ENCODE measurements at places on chromosomes 6 and 20. TPM values are rescaled to one million over a fixed set of nuclear protein-coding genes. Genes with fewer than 3 reads are reported as not detected.
A peak's percentile ranks its signal among the peaks of the same experiment; 100 is the strongest.

DNA sequence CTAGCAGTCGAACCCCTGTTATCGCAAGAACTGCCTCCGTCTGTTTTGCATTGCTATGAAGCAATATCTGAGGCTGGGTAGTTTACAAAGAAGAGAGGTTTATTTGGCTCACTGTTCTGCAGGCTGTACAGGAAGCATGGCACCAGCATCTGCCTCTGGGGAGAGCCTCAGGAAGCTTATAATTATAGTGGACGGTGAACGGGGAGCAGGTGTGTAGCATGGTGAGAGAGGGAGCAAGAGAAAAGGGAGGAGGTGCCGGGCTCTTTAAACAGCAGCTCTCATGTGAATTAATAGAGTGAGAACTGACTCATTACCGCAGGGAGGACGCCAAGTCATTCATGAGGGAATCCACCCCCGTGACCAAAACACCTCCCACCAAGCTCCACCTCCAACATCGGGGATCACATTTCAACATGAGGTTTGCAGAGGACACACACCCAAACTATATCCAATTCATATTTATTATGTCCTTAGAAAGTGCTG, 172.6 kb upstream of the KCNG1 start:
- H3K4me3 ChIP-seq: no peak overlapping the region
- H3K27ac ChIP-seq: no peak overlapping the region
- no peaks in the 10 kb centered on the region for H3K4me1 ChIP-seq
- DNase-seq: no peak
- H3K36me3 ChIP-seq: no peaks in the 10 kb centered on the region
- peaks cover 2% of the 10 kb centered on the region for H3K27me3 ChIP-seq

GRCh38 chr6:30394139-30394538, 49.2 kb downstream of the RPP21 start:
- H3K4me3 ChIP-seq: no peak overlapping the region
- no peak overlapping the region for H3K27ac ChIP-seq
- peaks cover 46% of the 10 kb centered on the region for H3K27me3 ChIP-seq
- no peaks in the 10 kb centered on the region for H3K36me3 ChIP-seq

DNA sequence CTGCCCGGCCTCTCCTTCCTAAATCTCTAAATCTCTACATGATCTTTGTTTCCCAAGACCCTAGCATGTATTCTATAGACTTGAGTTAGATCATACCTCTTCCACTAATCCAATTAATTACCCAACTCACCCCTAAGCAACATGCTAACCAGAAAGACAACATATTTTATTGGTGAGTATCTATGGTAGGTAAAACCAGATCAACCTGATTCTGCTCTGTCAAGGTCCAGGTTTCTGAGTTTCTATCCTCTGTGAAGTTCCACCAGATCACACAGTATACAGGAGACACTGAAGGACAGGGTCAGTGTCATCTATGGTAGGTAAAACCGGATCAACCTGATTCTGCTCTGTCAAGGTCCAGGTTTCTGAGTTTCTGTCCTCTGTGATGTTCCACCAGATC, 363.2 kb upstream of the MARCKS start:
- no peaks in the 10 kb centered on the region for H3K27me3 ChIP-seq
- no peaks in the 10 kb centered on the region for H3K4me1 ChIP-seq
- H3K4me3 ChIP-seq: no peak overlapping the region
- no peak overlapping the region for H3K27ac ChIP-seq
- no peak for DNase-seq
- no peaks in the 10 kb centered on the region for H3K36me3 ChIP-seq

- H3K4me1 ChIP-seq: no peaks in the 10 kb centered on the region
- no peak overlapping the region for H3K27ac ChIP-seq
- H3K4me3 ChIP-seq: no peak overlapping the region
- no peak for DNase-seq
These were observed 17.0 kb downstream of the RAB32 start for GRCh38 chr6:146560607-146561006.

- peak overlapping the region; percentile 85 for H3K4me3 ChIP-seq
- peak overlapping the region; percentile 90 for H3K27ac ChIP-seq
- peaks cover 65% of the 10 kb centered on the region for H3K4me1 ChIP-seq
- DNase-seq: no peak
- no peaks in the 10 kb centered on the region for H3K27me3 ChIP-seq
- peaks cover 38% of the 10 kb centered on the region for H3K36me3 ChIP-seq
These were observed 1.8 kb downstream of the HSD17B8 start for GRCh38 chr6:33206027-33206863.

- H3K4me3 ChIP-seq: no peak overlapping the region
- H3K36me3 ChIP-seq: peaks cover 3% of the 10 kb centered on the region
- peaks cover 26% of the 10 kb centered on the region for H3K4me1 ChIP-seq
These were observed 44.5 kb downstream of the NCOA7 start for GRCh38 chr6:125835221-125835744.

DNA sequence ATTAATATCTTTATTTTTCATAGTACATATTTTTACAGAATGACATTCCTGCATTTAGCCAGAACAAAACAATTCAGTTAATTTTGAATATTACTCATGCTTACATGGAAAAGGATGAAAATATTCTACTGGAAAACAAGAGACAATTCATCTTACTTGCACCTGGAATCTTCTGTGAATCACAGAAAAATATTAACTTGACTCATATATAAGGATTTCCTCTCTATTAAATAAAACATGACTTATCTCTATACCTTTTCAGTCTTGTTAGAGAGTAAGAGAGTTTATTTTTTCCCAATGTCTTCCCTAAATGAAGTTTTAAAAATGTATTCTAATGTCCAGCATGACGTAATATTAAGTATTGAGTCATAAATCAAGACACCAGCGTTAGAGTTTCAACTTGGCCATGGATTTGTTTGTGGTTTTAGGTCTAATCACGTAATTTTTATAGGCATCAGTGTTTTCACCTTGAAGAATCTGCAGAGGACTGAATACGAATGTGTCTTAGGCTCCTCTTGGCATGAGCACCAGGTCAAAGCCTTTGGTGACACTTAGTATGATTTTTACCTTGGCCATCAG, 445.1 kb upstream of the JAG1 start:
- no peak for DNase-seq
- no peak overlapping the region for H3K4me3 ChIP-seq
- H3K4me1 ChIP-seq: no peaks in the 10 kb centered on the region
- no peak overlapping the region for H3K27ac ChIP-seq

DNA sequence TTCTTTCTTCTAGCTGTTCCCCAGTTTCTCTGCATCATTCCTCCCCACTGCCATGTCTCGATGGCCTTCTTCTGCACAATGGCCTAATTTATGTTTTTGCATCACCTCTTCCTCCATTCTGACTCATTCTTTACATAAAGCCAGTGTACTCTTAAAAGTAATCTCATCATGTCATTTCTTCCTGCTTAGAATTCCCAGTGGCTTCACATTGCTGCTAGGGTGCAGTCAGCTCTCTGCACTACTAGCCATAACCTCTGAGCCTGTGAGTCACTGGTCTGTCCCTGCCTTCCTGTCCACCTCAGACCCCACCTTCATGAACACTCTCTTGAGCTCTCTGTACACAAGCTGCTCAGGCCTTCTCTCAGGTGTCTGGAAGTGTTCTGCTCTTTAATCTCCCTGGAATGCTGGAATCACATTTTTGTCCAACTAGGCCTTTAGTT, 24.1 kb upstream of the TRIM27 start:
- H3K27me3 ChIP-seq: no peaks in the 10 kb centered on the region
- H3K36me3 ChIP-seq: peaks cover 2% of the 10 kb centered on the region
- no peak overlapping the region for H3K4me3 ChIP-seq

DNA sequence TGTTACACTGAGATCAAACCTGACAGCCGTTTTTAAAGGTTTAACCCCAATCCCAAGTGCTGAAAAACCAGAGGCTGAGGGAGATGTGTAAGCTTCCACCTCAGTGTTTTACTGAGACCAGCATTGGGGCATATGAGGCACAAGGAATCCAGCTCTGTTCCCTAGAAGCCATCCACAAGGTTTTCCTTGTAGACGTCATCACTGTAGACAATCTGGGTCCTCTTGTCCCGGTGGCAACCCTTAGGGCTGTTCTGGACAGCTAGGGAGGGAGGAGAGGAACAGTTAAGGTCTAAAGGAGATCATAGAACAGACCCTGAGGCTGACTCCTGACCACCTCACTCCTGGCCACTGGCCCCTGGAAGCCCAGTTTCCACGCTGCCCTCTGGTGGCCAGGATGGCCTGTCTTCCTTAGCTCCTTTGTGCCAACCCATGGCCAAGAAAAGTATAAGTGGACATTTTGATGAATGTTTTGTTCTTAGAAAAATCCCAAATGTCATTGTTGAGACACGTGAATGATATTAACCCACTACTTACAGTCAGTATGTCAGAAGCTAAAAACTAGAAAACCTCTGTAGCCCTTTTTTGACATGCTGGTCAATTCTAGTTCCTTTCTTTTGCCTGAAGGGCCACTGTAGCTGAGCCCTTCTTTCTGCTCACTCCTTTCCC, 6.4 kb downstream of the CFB start:
- H3K27me3 ChIP-seq: no peaks in the 10 kb centered on the region
- DNase-seq: peak; percentile 60
- H3K4me1 ChIP-seq: peaks cover 4% of the 10 kb centered on the region

- no peak for DNase-seq
- H3K27me3 ChIP-seq: peaks cover 22% of the 10 kb centered on the region
- H3K4me3 ChIP-seq: no peak overlapping the region
- no peaks in the 10 kb centered on the region for H3K4me1 ChIP-seq
These were observed 43.2 kb upstream of the CTNNBL1 start for GRCh38 chr20:37650661-37651060.

LCA5 gene
- total RNA-seq: 0.29 TPM

OPRM1 gene
- not detected for total RNA-seq

MICAL1 gene
- 22.9 TPM for total RNA-seq

PGBD1 gene
- total RNA-seq: 0.64 TPM

PTCRA gene
- total RNA-seq: not detected

PMEPA1 gene
- total RNA-seq: 2.0 TPM
